NCI-H1417 treated with DMSO at 0.1 percent for 48 hours (cell line): ENCODE measurements at places on chromosomes 12 and 14.

DNA sequence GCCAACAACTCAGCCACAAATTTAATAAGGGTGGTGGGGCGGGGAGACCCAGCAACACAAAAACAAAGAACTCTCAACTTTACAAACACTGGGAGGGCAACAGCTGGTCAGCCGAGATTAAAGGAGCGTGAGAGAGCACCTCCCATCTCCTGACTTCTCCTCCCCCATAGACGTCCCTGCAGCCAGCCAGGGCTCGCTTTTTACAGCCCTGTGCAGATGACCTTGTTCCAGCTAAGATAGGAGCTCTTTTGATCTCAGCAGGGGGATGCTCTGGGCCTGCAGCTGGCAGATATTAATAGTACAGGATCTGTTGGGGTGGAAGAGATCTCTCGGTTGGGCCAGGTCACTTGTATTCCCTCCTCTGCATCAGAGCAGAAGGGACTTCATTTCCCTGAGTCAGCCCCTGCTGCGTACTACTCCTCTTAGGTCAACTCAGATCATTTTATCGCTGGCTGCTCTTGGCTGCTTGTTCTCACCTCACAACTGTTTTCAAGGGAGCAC is 475.8 kb downstream of the RAD51B start:
- DNase-seq: no peak

- no peak for DNase-seq
Observed at GRCh38 chr14:52724360-52724644, 5.7 kb upstream of the STYX start.

DNA sequence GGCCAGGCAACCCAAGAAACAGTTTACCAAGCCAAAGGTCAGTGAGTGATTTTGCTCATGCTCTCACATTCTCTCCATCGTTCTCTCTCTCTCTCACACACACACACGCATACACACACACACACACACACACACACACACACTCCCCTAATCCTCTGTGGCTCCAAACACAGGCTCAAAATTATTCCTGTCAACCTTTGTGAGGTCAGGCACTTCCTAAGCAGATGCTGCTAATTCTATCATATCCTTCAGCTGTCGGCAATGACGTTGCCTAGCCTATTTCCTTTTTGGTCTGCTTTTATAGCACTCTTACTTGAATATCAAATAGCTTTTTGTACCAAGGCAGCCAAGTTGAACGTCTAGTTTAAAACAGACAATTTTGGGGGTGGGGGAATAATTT is 98.9 kb upstream of the EGLN3 start:
- no peak for DNase-seq

- DNase-seq: no peak
Observed at GRCh38 chr14:32596390-32596789, 267.3 kb downstream of the AKAP6 start.

GRCh38 chr12:83801972-83802371 is 1110.6 kb downstream of the SLC6A15 start:
- no peak for DNase-seq

DNA sequence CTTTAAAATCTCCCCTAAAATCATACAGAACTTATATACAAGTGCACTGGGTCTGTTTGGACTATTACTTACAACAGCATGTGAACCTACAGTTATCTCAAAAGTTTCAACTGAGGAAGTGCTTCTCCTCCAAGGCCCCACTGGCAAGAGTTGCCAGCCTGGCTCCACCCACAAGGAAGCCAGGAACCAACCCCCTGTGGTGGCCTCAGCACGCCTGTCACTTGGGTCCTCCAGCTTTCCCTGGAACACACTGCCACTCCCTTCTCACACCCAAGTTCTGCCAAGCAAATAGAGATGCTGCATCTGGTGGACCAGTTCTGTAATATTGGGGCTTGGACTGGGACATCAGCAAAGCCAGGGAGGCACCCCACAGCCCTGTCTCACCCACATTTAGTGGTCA is 115.4 kb downstream of the GCH1 start:
- no peak for DNase-seq

DNA sequence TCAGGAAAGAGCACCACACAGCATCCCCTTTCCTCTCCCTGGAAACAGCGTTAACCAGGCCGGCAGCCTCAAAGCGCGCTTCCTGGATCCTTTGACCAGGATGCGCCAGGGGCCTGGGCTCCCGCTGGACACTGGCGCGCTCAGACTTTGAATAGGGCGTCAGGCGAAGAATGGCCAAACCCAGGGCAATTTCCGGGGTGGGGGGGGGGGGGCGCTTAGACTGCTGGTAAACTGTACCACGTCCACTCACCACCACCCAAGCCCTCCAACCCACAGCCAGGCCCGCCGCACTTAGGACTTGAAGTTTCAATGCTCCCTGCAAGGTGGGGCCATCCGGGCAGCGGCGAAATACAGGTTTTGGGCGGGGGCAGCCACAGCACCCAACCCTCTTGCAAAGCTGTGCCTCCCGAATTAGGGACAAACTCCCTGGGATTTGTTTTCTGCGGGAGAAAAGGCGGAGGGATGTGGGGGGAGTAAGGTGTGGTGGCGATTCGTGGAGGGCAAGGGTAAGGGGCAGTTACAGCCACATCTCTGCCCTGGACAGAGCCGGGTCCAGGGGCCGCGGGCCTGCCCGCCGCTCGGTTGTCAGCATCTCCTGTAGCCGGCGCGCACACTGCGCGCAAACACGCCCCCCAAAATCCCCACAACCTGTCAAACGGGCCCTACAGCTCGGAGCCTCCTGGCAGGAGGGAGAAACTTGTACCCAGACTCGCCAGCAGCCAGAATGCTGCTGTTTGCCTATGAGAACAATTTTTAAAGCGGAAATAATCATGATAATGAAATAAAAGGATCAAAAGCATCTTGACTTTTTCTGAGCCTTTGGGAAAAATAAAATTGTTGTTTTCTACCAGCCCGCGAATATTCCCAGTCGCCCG is 958 bp downstream of the RTN1 start:
- DNase-seq: no peak

DNA sequence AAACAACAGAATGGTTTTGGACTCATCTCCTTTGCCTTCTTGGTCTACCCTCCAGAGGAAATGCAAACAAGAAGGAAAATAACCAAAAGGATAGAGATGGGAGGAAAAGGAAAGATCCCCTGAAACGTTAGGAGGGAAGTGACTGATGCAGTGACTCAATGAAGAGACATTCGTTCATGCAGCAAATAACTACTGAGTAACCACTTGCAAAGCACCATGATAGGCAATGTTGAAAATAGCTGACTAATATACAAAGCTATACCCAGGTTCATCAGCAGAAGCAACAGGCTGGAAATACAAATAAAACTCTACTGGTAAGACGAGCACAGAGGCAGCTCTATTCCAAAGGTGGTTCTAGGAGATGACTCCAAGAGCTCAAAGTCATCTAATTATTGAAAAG is 41.8 kb downstream of the R3HDM2 start:
- no peak for DNase-seq

DNA sequence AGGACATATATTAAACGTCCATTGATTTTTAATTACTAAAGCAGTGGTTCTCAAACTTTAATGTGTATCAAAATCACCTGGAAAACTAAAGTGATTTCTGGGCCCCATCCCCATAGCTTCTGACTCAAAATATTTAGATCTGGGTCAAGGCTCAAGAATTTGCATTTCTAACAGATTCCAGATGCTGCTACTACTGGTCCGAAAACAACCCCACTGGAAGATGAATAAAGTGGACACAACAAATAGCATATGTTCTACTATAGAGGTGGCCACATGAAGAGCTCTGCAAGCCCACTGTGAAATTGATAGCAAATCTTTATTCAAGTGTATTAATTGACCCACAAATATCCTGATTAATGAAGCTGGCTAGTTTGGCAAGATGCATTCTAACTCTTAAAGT is 69.4 kb downstream of the SPATA7 start:
- DNase-seq: no peak

DNA sequence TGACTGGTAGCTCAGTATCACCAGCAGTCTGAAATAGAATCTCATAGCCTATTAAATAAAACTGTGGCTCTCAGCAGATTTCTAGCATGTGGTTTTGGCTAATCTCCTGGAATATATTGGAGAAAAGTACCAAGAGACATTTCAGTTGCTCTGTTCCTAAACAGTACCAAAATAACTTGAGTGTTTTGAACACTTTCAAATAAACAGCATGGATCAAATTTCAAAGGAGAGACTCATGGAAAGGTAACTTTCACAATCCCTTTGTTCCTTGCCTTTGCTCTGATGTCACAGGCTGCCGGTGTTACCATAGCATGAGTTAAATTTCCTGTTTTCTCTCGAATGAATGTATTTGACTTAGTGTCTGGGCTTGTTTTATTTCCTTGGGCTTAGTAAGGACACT is 3.4 kb downstream of the ARG2 start:
- DNase-seq: no peak

DNA sequence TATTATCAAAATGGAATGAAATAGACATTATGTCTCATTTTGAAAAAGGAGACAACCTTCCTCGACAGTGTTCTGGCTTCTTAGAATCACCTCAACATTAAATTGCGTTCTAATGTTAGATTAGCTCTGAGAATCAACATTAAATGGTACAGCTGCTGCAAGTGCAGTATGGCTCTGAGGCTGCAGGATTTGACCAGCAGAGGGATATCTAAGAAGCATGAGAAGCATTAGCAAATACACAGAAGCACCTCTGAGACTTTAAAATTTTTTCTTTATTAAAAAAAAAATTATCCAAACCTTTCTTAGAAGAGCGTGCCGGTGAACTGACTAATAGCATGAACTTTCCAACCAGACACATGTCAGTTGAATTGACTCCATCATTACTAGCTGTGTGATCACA is 253.4 kb upstream of the LRIG3 start:
- no peak for DNase-seq

GRCh38 chr12:85445060-85445938 is 165.3 kb downstream of the ALX1 start:
- DNase-seq: no peak

GRCh38 chr12:15982471-15982870 is 71.3 kb downstream of the DERA start:
- no peak for DNase-seq

DNA sequence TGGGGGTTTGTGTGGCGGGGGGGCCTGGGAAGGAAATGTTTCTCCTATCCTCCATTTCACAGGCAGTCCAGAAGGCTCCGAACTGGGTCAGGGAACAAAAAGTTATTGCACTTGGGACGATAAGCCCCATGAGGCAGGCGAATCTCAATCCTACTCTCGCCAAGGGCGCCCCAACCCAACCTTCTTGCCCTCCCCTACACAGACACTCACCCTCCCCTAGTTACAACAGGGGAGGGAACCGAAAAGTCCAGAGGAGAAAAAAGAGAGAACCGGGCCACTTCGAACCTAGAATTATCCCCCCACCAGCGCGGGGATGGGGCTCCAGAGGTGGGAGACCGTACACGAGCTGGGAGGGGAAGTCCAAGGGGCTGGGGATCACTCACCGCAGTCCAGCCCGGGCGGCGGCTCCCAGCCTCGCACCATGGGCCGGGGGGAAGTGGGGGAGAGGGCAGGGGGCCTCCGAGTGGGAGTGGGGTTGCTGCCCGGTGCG is 357 bp downstream of the HOMEZ start:
- no peak for DNase-seq

DNA sequence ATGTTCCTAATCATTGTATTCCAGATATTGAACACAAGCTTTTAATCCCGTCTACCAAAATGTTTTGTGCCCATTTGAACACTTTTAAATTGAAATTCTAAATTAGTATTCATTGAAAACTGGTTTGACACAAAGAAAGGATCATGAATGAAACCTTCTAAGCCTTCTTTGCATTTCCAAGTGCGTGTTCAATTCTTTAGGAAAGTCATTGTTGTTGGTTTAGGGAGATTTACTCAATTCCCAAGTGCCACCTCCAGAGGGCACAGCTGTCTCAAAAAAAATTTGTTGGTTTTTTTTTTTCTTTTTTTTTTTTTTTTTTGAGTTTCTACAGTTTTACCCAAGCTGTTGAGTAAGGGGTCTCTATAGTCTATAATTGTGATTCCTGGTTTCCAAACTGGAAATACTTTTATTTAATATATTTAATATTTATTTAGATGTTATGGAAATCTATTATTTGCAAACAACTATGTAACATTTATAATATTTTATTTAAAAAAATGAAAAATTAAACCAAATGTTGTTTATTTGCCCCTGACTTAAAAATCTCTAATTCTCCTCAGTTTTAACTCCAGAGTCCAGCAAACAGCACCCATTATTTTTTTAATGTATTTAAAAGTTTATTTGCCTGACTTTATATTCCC is 79.9 kb downstream of the NEDD1 start:
- peak; percentile 90 for DNase-seq

DNA sequence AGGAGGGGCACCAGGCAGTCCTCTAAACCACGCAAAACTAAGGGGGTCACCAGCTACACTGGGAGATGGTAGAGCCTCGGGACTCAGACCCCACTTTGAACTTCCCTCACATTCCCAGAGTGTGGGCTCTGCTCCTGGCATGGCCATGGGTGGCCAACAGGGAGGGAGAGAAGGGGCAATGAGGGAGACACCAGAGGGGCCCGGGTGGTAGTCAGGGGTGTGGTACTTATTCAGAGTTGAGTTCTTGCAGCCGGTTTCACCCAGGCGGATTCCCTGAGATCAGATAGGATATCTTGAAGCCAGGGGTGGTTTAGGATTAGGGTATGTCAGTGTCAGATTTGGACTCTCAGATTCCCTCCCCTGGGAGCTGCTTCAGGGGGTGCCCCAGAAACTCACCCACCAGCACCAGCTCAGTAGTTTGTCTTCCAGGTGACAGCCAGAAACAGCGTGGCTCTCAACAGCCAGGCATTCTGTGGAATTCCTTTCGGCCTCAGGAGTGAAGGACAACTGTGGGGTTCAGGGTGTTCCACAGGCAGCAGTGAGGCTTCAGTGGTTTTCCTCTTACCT is 56.0 kb downstream of the ELK3 start:
- no peak for DNase-seq
